LoVo (cell line): ENCODE measurements at places on chromosomes 16 and 17.
A peak's percentile ranks its signal among the peaks of the same experiment; 100 is the strongest.

GRCh38 chr16:28068976-28069375 lies 5.5 kb upstream of the GSG1L start:
- no peak for DNase-seq

DNA sequence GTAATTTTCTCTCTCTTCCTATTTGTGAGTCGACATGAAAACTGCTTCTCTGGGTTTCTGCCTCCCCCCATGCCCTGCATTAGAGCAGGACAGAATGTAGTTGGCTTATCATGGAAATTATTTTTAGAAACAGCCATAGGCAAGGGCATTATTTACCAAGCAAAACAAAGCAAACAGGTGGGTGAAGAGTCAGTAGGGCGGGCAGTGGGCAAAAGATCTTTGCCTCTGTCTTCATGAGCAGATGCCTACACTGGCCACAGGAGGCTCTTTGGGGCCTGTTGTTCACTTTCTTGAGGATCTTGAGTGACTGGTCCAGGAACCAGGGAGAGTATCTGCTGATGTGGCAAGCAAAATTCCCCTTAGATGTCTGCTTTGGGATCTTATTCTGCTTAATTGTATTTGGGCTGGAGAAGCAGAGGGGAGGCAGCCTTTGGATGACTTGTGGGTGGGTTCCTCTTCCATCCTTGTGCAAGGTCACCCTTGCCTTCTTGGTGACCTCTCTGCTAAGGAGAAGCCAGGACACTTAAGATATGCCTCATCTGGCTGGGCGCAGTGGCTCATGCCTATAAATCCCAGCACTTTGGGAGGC lies 42.5 kb upstream of the CLEC19A start:
- no peak for DNase-seq

GRCh38 chr17:49022391-49022941 lies 25.3 kb downstream of the IGF2BP1 start:
- no peak for DNase-seq

- no peak for DNase-seq
Observed at GRCh38 chr16:19239511-19240155, 45.9 kb upstream of the CLEC19A start.

DNA sequence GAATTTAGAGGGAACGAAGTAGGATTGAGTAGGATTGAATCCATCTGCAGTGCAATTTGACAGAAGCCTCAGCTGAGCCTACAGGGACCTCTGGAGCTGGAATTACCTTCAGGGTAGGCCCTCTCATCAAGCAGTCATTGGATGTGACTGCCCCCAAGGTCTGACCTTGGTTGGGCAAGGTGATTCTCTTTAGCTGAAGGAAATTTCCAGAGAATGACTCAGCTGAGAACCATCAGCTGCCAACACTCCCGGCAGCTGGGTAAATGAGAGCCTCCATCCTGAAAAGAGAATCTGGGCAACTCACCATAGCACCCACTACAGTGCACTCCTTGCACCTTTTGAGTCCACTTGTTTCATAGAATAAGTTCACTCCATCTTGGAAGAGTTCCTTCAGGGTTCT lies 113.5 kb upstream of the MED13 start:
- DNase-seq: no peak

DNA sequence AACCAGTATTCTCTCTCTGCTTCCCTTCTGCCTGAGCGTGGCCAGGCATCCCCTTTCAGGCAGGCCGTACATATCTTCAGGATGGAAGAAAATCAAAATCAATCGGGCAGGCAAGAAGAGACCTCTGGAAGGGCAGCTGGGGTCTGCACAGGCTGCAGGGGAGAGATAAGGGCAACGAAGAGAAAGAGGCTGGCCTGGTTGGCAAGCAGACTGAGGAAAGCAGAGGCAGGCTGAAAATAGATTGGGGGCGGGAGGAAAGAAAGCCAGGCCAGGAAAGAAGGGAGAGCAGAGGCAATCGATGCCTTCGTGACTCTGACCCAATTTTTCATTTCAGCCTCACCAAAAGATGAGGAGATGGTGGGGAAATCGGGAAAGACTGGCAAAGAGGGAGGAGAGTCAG lies 18.1 kb downstream of the PIPOX start:
- DNase-seq: no peak

- no peak for DNase-seq
Observed at GRCh38 chr17:70107441-70107840, 32.4 kb downstream of the KCNJ16 start.

DNA sequence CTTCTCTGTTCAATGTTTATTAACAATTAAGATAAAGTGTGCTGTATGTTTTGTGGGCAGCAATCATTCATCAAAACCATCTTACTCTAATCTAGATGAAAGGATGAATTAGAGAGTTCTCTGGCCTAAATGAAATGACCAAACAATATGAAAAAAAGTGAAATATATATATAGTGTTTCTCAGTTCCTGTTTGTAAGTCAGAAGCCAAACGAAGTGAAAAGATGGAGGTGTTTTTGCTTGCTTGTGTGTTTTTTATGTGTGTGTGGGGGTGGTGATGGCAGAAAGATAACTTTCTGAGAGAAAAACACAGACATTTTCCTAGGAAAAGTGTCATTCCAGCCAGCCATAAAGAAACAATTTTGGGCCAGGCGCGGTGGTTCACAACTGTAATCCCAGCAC lies 138.6 kb downstream of the CDH8 start:
- no peak for DNase-seq

DNA sequence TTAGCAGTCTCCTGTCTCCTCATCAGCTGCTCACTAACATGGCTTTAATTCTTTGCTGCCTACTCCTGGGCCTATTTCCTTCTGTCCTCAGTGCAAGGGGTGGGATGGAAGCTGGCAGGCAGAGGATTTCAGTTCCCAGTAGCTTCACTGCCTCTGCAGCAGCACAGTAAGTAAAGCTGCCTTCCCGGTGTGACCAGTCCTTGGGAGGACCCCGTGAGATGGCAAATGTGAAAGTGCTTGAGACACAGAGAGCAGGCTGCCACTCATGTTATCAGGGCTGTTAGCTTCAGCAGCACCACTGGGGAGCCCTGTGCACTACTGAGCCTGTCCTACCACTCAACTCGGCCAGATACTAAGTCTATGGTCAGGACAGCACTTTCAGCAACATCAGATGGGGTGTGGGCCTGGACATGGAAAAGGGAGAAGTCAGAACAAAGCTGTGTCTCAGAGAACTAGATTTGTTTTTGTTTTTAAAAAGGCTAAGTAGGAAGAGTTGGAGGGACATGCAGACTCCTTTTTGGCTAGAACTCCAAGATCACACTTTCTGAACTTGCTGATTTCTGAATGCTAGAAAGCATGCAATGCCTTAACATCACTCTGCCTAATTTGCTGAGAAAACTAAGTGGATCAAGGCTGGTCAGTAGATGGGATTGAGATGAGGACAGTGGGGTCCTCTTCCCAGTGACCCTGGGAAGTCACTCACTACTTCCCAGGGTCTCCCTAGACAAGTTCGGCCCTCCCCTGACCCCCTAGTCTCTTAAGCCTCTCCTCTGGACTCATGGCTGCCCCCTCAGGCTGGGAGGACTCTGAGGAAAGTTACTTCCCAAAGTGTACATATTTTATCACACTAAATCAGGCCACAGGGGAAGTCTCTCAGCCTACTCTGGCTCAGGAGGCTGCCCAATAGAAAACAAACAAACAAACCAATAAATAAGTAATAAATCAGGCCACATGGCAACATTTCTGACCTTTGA lies 1.1 kb downstream of the ACSF2 start:
- peak; percentile 27 for DNase-seq

GRCh38 chr16:29315046-29315445 lies 91.5 kb downstream of the NPIPB11 start:
- no peak for DNase-seq

DNA sequence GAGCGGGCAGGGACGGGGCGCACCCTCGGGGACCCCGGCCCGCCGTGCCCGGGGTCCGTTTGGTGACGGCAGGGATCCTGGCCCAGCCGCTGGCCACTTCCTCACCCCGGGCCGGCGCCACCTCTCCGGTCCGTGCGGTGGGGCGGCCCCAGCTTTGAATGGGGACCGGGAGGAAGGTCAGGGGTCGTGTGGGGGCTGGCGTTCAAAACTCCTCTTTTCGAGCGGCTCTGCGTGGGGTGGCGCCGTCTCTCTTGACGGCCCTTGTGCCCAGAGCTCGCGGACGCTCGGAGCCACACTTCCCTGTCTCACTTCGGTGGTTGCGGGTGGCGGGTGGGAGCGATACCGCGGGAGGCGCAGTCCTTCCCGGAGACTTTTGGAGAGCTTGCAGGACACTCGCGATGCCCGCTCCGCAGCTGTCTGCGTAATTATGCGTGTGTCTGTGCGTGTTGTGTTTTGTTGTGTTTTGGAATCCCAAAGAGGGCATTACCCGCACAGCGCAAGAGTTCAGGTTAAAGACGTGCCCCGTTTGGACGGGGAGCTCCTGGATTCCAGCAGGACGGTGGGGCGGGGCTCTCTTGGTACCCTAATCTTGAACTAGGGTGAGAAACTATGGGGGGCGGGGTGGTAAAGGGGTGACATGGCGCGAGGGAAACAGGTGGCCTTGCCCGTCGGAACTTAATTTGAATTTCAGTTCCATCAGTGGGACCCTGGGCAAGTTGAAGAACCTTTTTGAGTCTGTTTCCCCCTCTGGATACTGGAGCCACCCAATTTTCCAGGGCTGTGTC lies 637 bp downstream of the PLCG2 start:
- DNase-seq: no peak

DNA sequence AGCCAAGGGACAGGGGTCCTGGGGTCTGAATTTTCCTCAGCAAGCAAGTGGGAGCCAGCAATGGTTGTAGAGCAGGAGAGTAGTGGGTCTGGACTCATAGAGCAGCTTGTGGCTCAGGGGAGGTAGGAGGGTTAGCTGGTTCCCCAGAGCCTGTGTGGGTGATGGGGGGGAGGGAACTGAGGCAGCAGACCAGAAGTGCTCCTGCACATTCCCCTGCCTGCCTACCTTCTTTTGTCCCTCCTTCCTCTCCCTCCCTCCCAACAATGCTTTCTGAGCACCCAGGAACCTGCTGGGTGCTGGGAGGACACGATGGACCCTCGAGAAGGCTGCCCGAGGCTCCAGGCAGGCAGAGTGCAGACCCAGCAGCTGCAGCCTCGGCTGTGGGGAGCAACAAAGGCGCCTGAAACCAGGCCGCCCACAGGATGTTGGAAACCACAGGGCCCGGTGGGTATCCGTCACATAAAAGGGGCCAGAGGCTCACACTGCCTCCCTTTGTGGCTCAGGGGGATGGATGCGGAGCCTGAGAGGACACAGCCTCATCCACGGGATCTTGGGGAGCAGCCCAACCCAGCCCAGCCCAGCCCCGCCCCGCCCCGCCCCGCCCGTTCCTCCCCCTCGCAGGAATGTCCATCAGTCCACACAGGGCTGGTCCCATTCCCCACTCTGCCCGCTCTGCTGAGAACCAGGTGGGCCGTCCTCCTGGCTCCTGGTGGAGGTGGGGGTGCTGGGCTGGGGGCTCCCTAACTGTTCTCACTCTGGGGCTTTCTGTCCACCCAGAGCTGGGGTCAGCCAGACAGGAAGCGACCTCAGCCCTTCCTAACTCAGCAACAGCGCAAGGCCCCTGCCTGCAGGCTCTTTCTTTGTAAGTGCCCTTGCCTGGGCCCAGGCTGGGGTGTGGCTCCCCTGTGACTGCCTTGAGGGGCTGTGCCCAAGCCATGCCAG lies 1.7 kb upstream of the NLRC3 start:
- DNase-seq: no peak

DNA sequence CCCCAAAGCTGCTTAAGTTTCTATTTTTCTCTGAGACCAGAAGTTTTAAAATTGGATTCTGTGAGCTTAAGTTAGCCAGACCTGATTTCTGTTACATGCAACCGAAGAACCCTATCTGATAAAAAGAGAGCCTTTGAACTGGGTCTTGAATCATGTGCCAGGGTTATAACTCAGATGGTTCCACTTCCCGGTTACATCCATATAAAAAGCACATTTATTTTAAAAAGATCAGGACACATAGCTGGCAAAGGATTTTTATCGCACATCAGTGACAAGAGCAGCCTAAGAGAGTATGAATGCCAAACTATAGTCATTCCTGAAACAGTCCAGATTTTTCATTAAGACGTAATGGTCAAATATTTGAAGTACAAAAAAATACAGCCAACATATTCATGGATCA lies 32.5 kb upstream of the CLEC3A start:
- no peak for DNase-seq

GRCh38 chr17:76932402-76933333 lies 64.5 kb downstream of the MGAT5B start:
- DNase-seq: no peak

GRCh38 chr16:64250866-64251265 lies 871.0 kb downstream of the CDH11 start:
- no peak for DNase-seq

DNA sequence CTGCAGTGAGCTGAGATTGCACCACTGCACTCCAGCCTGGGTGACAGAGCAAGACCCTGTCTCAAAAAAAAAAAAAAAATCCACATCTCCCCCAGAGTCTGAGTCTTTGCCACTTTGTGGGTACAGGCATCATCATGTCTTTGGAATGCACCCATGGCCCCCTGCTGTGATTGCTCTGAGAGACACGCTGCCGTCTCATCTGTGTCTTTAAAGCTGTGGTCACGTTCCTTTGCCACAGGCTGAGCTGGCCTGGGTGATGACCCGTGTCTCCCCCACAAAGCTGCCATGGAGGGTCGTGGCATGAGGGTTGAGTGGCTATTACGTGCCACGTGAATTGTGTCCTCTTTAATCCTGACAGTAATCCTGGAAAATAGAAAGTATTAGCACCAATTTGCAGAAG lies 20.2 kb downstream of the CRISPLD2 start:
- DNase-seq: peak; percentile 51

- DNase-seq: no peak
Observed at GRCh38 chr16:75312875-75313274, 61.5 kb upstream of the BCAR1 start.

DNA sequence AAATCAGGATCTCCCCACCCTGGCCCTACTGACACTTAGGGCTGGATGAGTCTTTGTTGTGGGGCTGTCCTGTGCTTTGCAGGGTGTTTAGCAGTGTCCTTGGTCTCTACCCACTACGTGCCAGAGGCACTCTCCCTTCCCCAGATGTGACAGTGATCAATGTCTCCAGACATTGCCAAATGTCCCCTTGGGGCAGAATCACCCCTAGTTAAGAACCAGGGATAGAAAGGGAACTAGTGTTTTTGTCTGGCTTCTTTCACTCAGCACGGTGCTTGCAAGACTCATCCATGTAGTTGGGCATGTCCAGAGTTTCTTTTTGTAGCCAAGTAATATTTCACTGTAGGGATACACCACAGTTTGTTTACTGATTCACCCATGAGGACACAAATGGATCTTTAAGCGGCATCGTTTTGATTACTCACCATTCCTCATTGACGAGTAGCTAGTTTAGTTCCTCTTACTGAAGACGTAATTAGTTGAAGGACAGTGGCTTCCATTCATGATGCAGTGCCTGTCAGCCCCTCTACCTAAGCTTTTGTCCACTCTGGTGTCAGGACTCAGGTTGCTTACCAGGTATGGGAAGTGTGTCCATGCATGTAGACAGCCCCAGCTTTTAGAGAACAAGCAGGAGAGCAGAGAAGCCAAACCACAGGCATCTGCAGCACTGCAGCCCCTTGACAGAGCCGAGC lies 26.0 kb upstream of the ITGB4 start:
- DNase-seq: no peak

GRCh38 chr17:39925282-39926134 lies 1.9 kb downstream of the ORMDL3 start:
- no peak for DNase-seq

DNA sequence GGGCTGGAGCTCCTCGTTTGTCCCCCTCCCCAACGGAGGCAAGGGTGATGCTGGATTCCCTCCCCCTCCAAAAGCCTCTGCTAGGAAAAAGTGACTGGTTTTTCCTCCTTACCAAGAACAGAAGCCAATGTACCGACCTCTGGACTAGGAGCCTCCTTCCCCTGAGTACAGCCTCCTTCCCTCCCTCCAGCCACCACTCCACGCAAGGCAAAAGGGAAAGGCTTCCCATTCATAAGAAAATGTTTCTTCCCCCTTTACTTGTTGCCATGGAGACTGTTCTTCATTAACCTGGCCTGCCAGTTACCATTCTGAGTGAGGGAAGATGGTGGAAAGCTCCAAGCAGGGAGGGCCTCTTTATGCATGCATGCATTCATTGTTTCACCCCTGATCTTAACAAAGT lies 4.3 kb upstream of the PIMREG start:
- no peak for DNase-seq
